CD4-positive, alpha-beta T cell treated with Interleukin-4 for 4 hours (primary cell): ENCODE measurements at places on chromosomes 2 and 18.

DNA sequence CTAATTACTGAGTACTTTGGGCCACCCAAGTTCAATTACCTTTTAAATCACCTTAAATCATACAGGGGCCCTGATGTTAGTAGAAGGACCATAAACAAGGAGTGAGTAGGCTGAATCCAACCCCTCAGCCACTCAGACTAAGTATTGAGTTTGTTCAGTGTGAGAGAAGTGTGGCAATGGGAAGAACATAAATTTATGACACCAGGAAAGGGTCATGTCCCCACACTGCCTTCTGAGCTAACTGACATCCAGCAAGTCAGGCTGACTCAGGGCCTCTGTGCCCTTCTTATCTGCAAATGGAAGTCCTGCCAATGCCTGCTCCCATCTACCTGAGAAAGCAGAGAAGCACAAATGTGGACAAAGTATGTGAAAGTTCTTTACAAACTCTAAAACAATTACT, 12.9 kb downstream of the PLEKHM3 start:
- DNase-seq, result no peak

DNA sequence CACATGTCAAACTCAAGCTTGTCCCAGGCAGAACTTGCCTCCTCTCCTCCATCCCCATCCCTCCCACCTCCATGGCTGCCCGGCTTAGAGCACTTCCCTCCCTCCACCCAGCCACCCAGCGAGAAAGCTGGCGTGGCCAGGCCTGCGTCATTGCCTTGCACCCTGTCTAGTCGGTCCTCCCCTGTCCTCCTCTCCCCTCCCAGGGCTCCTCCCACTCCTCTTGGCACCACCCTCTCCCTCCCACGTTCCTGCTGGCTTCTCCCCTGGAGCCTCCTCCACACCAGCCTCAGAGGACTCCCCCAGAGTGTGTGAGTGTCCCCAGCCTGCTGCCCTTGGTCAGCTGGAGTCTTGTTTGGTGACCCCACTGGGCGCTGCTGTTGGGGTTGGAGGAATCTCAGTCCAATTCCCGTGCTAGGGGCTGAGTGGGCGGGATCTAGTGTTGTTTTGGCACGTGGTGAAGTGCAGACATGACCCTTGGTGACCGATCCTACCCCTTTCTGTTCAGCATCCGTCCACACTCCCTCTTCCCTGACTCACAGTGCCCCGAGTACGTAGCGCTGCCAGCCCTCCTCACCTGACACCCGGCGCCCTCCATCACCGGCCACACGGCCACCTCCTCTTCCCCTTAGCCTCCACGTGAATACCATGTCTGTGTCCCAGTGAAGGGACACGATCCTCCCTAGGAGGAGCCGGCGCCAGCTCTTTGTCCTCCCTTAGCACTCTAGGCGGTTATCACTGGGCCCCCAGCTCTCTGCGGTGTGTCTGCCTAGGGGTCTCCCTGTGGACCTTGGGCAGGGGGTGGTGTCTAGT, 41.4 kb downstream of the ATP6V1C2 start:
- DNase-seq, result no peak

- DNase-seq, result no peak
Observed at GRCh38 chr18:38956068-38956467, 1390.5 kb upstream of the CELF4 start.

DNA sequence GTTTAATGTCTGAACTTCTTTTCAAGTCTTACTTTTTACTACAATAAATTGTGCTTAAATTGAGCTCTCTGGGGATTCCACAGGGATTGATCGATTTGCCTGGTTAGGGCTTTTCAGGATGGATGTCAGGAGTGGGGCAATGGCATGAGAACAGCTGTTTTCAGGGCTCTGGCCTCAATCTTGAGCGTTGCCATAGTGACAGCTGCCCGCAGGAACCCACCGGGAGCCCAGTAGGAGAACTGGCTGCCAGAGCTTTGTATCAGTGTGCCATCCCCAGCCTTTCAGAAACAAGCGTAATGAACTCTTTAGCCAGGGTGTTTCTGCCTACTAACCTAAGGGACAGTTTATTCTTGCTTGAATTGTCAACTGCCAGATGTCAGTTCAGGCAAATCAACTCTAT, 93.5 kb downstream of the GALNT3 start:
- no peak for DNase-seq

DNA sequence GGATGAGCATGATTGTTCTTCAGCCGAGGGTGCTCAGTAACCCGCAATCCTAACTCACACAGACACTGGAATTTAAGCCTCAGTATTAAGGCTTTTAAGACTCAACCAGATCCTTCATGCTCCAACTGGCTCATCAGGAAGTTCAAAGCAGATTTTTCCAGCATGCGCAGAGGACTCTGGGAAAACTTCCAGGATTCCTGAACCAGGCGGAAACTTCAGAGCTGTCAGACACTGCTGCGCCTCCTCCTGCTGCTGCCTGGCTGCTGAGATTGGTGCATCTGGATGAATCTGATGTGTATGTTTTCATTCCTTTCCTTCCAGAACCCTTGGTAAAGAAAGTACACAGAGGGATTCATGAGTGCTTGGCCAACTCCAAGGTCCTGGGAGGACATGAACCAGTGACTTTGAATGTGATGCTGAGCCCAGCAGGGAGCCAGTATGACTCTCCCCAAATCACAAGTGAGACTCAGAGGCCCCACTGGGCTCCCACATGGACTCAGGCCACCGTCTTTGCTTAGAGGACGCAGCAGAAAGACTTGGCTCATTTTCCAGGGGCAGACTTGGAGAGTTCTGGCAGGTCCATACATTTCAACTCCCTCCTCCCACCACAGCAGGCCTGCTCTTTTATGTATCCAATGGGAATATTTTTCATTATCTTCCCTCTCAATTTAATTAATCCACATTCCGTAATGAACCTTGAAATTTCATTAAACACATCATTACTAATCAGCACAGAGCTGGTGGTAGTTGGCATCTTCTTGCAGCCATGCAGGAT, 143.5 kb upstream of the HDAC4 start:
- DNase-seq, result no peak

- no peak for DNase-seq
Observed at GRCh38 chr2:205022841-205023240, 477.6 kb downstream of the PARD3B start.
